ENCODE measurements at places on chromosomes 4 and X.
A peak's percentile ranks its signal among the peaks of the same experiment; 100 is the strongest.

- peak; percentile 27 for DNase-seq
Observed at GRCh38 chrX:39445336-39445735, 644.1 kb downstream of the MID1IP1 start.

DNA sequence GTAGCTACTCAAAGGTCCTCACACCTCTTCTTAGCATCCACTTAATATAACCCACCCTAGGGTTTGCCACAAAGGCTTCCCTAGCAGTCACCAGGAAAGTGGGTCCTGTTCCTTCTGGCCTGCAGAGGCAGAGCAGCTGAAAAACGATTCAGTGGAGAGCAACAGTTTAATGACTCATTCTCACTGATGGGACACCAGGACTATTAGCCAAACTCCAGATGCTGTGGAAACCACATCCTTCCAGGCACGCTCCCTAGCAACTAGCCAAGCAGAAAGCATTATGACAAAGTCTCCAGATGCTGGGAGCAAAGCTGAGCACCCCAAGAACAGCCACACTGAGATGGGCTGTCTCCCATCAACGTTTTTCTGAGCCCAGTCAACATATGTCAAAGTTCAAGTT is 30.3 kb upstream of the UTP14A start:
- no peak for DNase-seq

DNA sequence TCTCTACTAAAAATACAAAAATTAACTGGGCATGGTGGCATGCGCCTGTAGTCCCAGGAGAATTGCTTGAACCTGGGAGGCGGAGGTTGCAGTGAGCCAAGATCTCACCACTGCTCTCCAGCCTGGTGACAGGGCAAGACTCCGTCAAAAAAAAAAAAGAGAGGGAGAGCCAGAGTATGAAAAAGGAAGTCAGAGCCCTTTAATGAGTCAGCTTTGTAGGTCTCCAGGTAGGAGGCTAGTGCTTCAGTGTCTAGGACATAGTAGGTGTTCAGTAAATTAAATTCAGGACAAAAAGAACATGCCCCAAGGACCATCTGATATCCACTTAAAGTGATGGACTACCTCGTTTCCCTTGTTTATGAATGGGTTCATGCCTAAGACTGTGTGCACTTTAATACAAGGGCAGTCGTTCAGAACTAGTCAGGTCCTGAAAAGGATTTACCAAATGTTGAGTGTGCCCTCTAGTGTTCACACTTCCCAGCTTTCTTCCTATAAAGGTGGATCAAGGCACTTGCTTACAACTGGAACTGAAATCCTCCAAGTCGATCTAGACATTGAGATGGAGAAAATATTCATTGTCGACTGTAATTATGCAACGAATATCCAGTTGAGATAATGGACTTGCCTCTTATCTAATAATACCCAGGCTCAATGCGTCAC is 29.0 kb downstream of the F9 start:
- peak; percentile 30 for DNase-seq

DNA sequence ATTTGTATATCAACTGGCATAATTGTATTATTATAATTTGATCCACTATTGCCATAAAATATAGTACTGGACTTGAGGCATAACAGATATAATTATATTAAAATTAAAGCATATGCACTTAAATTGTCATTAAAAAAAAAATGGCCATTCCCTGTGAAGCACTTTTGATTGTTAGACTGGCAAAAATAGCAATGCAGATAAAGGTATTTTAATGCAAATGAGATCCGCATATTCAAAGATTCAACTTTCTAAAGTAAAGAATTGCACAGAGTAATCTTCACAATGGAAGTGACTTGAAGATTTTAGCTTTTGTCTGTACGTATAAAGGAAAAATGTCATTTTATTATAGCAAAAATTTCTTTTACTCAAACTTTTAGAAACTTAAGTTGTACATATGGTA is 871.8 kb upstream of the PABPC4L start:
- DNase-seq = no peak

DNA sequence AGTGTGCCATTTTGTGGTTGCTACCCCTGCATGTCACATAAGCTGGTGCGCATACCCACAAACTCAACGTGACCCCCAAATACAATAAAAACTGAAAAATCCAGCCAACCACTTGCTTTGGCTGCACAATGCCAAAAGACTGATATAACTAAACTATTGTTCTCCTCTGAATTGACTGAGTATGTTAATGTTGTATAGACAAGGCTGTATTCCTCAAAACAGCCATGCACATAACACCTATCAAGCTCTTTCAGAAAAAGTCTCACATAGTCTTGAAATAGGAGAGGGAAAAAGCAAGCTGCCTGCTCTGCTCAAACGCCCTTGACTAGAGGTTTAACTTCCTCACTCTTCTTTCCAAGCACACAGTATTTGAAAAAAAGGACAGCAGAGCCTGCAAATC is 126.4 kb upstream of the NOCT start:
- no peak for DNase-seq

GRCh38 chr4:26779674-26780073 is 81.0 kb upstream of the STIM2 start:
- no peak for DNase-seq

GRCh38 chr4:128384091-128384520 is 96.5 kb upstream of the PGRMC2 start:
- no peak for DNase-seq

DNA sequence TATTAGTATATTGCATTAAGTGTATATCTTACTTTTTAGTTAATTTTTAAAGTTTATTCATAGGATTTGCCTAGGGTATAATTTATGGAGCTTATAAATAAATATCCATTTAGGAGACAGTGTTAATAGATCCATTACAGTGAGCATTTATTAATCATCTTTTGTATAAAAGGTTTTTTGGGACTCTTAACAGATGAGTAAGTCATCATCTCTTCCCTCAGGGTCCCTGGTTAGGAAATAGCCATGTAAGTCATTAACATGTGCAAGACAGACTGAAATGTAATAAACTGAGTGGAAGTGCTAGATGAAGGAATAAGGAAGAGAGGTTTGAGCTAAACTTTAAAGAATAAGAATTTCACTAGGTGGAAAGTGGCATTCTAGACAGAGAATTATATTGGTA is 69.2 kb downstream of the PAQR3 start:
- no peak for DNase-seq

DNA sequence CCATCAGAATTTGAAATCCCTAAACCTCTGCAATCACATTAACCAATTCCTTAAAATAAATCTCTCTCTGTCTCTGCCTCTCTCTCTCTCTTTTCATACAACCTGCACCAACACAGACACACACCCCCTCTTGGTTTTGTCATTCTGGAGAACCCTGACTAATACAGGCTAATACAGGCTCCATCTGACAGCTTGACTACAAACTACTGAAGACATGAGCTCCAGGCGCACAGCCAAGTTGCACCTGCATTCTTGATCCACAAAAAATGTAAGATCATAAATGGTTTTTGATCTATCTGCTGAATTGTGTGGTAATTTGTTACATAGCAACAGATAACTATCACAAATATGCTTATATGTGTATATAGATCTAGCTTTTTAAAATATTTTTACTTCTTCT is 2414.2 kb downstream of the PCDH7 start:
- no peak for DNase-seq

GRCh38 chrX:70013466-70014381 is 36.0 kb downstream of the AWAT2 start:
- DNase-seq = no peak

- no peak for DNase-seq
Observed at GRCh38 chr4:97691111-97691605, 452.1 kb downstream of the STPG2 start.

GRCh38 chr4:30763321-30763727 is 43.2 kb downstream of the PCDH7 start:
- no peak for DNase-seq

- DNase-seq = peak; percentile 20
Observed at GRCh38 chrX:41781500-41781899, 57.5 kb downstream of the GPR82 start.

DNA sequence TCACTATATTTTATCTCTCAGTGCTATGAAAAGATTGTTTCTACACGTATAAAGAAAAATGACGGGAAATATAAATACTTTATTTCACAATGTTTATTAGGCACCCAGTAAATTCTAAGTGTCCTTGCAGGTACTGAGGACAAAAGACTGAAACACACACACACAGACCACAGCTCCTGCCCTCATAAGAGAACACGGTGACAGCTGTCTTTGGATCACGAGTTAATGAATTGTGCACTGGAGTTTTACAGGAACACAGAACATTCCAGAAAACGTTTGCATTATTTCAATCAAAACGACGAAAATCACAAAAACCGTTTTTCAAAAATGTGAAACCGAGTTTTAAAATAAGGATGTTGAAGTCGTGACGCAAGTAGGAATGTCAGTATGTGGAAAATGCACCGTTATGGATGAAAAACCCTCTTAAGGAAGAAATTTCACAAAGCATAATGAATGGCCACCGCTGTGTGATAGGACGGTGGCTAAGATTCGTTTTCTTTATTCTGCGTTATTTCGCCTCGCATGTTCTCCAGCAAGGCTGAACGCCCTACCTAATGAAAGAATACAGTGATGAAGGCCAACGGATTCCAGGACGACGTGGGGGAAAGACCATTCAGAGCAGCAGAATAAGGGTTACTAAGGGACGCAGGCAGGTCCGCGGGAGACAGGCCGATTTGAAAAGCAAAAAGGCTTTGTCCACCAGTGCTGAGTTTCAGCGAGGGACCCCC is 24.2 kb downstream of the FAM156A start:
- no peak for DNase-seq

- no peak for DNase-seq
Observed at GRCh38 chr4:1243451-1244080, 5.4 kb downstream of the CTBP1 start.

- no peak for DNase-seq
Observed at GRCh38 chr4:156971676-156972378, at the start of gene PDGFC. Gene PDGFC, minus strand, starts transcription at chr4:156971799. Its CDS starts 896 bp downstream, at chr4:156970903.

DNA sequence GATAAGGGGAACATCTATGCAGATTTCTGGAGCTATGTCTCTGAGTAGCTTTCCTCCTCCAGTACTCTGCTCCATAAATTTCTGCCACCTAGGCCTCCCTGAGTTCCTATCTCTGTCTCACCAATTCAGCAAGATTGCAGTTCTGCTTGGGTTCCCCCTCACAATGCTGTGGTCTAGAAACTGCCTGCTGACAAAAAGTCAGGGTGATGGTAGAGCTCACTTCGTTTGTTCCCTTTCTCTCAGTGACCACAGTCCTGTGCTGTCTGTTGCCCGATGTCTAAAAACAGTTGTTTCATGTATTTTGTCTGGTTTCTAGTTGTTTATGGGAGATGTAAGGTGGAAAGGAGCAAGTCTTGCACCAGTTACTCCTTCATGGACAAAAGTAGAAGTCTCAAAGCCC is 41.1 kb downstream of the AMMECR1 start:
- DNase-seq = no peak

GRCh38 chr4:100379583-100380105 is 138.2 kb downstream of the EMCN start:
- DNase-seq = no peak

- no peak for DNase-seq
Observed at GRCh38 chr4:174005422-174005821, 278.0 kb downstream of the FBXO8 start.

GRCh38 chr4:148998719-148999118 is 556.5 kb upstream of the NR3C2 start:
- DNase-seq = no peak

DNA sequence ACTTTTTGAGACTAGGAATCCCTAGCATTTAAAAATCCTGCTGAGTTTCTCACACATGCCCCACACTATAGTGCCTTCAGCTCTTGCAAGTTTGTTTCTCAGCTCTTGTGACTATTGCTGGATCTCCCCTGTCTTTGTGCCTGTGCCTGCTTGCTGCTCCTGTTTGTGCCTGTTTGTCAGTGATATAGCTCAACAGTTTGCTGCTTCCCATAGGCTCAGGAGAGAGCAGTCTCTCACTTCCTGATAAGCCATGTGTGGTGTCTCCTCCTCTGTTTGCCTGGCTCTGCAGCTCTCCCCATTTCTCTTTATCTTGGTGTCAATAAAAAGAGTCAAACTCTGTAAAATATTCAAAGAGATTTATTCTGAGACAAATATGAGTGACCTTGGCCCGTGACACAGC is 259.8 kb upstream of the CLNK start:
- no peak for DNase-seq

- DNase-seq = no peak
Observed at GRCh38 chr4:34138385-34138784, 2105.9 kb downstream of the ARAP2 start.

DNA sequence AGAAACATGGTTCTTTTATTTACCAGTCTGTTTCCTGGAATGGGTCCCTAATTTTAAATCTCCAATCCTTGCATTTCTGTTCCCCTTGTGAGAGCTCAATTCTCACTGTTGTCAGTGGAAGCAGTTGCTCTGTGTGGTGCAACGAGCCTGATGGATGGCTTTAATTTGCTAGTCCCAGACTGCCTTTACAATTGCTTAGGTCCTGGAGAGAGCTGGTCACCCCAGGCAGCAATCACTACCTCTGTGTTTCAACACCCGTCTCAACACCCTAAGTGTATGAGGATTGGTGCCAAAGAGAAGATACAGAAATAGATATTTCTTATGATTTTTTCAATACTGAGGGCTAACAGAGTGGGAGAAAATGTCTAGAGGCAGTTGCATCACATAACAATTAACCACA is 873.8 kb downstream of the GLUD2 start:
- DNase-seq = no peak

DNA sequence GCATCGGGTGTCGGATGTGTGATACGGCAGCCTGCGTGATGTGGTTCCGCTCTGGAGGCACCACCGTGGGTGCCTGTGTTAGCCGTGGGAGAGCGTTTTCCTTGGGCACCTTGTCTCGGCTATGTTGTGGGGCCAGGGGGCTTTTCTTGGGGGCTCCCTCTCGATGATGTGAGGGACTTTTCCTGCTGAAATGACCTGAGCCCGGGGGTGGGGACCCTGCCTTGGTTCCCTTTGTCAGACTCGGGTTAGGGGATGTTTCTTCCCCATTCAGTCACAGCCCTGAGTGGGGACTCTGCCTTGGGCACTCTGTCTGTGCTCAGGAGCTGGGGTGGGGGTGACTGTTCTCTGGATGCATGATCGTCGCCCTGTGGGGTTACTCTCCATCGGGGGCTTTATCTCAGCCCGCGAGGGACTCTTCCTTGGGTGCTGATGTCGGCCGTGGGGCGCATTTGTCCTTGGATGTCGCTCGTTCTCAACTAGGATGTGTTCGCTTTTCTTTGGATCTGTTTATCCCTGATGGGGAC is 26.7 kb downstream of the CT45A3 start:
- DNase-seq = no peak

GRCh38 chr4:182593864-182594263 is 323.3 kb downstream of the DCTD start:
- no peak for DNase-seq

DNA sequence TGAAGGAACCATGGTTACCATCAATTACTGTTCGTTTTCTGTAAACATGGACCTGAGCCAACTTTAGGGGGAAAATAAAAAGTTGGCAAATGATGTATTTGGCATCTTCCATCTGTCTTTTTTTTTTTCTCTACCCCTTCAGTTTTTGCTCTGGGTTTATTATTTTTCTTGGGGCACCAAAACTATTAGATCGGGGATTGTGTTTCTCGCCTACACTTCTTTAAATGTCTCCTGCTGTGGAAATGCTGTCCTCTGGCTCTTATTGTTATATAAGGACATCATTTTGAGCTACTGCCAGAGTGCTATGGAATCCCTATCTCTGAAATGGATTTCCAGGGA is 234.0 kb upstream of the SLIT2 start:
- no peak for DNase-seq

- DNase-seq = no peak
Observed at GRCh38 chr4:2438822-2439718, 20.3 kb downstream of the CFAP99 start.

Measured in activated CD4-positive, alpha-beta T cell treated with anti-CD3 and anti-CD28 coated beads, Interleukin-2, amount 10 ng/mL, durations not matched to agents 7 days and 5 days (primary cell).